ENCODE measurements at places on chromosomes 4 and X.

DNA sequence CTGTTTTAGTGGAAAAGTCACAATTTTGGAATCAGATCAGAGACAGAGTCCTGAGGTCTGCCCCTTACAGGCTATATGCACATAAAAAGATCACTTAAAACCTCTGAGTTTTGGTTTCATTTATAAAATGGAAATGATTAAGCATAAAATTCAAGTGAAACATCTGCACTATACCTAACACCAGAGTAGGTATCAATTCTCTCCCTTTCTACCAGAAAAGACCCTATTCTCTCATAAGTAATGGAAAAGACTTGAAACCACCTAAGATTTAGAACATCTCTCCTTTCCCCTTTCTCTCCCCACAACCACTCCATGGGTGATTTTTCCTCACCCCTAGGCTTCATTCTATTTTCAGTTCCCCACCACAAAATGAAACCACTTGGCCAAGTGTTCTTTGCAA, 907 bp downstream of the LHFPL1 start:
- no peak for DNase-seq

DNA sequence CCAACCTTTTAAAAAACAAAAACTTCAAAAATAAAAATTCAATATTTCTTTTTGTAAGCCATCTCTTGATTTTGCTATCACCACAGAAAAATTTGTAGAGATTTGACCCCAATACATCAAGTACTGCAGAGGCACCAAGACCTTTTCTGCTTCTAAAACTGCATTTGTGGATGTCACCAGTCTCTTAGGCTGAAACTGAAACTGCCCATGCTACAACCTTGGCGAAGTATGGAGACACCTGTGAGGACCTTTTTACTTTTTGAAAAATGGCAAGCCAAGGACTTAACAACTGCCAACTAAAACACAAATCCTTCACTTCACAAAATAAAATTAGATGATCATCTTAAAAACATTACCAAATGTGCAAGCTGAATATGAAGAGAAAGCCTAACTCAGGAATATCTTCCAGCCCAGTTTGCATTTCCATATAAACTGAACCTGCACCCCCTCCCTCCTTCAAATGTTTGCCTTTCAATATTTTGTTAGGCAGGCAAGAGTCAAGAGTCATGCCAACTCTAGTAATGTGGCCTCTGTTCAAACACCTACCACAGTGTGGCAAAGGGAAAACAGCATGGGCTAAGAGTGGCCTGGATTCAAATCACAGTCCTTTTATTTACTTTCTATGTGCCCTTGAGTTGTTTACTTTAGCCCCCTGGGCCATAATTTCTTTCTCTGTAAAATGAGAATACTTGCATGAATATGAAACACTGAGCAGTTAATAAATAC, 389.4 kb downstream of the OPHN1 start:
- DNase-seq = no peak

DNA sequence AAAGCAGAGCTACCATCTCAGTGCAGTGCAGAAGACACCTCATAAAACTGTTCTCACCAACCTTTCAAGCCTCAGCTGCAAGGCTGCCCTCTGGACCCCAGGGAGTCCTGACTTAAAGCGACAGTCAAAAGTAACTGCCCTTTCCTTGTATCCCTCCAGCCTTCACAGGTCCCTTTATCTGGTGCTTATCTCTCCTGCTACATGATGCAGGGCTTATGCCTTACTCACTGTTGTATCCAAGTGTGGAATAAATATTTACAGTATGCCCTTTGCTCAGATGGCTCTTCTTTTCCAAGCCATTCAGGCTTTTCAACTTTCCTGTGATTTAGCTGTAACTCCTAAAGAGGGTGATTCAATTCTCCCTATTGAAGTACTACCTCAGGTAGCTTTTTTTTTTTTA, 92.6 kb downstream of the KDR start:
- DNase-seq = no peak

GRCh38 chrX:71997320-71997719, 86.7 kb downstream of the NHSL2 start:
- DNase-seq = no peak

- DNase-seq = no peak
Observed at GRCh38 chrX:40449956-40450706, 130.6 kb upstream of the ATP6AP2 start.

- no peak for DNase-seq
Observed at GRCh38 chr4:158163941-158164767, 8.7 kb downstream of the GASK1B start.

DNA sequence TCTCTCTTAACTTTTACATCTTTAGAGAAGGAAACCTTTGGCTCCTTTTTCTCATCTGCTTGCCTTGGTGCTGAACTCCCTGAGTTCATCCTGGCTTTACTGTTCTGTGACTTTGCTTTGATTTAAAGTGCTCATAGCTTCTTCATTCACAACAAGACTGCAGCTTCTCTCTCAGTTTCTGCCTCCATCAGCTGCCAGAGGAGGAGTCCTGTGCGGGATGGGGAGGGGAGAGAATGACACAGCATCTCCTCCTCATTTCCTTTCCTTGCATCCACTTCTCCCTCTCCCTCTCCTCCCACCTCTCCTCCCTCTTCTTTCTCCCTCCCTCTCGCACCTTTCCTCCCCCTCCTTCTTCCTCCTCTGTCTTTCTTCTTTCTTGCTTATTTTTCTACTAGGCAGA, 42.0 kb downstream of the CBLL2 start:
- DNase-seq = no peak

GRCh38 chrX:2690856-2691542, at the start of gene CD99:
Gene CD99 (plus strand): TSS chrX:2691295. CDS start chrX:2691361, 66 bp downstream.
- DNase-seq = peak; percentile 82

DNA sequence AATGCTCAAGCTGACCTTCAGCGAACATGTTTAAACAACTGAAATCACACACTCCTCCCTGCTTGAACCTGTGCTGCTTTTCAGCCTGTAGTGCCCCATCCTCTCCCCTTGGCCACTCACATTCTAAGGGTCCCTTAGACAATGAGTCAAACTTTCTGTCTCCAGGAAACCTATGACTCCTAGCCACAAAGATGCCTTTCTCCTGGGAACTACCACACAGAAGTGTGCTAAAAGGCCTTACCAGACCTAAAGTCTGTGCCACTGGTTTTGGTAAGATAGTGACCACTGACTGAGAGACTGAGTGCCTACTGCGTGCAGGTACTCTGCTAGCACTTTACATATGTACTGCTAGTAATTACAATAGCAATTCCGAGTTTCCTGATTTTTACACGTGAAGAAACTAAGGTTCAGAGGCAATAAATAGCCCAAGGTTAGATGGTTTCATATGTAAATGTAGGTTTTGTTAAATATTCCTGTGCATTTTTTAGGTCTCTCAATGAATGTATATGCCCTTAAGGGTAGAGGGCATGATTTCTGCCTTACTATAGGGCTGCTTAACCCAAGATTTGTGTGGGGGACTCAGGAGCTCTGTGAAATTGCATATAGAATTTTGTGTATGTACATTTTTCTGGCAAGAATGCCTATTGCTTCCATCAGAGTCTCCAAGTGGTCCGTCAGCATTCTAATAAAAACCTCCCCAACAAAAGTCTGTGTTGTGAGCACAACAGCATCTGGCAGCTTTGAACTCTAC, 71.1 kb downstream of the NSG1 start:
- DNase-seq = no peak

DNA sequence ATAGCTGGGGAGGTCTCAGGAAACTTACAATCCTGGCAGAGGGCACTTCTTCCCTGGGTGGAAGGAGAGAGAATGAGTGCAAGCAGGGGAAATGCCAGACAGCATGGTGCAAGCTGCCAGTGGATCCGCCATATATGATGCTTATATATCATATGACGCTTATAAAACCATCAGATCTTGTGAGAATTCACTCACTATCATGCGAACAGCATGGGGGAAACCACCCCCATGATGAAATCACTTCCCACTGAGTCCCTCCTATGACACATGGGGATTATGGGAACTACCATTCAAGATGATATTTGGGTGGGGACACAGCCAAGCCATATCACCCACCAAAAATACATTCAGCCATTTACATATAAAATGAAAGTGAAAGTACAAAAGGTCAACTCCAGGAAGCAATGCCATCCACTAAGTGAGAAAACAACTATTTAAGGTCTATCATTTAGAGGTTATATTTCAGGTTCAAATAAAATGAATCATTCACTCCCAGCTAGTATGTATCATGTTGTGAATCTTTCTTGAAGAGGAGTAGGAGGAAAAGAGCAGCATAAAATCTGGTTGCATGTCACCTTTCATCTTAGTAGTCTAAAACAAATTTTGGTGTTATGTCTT, 20.3 kb upstream of the DYNLT3 start:
- no peak for DNase-seq

DNA sequence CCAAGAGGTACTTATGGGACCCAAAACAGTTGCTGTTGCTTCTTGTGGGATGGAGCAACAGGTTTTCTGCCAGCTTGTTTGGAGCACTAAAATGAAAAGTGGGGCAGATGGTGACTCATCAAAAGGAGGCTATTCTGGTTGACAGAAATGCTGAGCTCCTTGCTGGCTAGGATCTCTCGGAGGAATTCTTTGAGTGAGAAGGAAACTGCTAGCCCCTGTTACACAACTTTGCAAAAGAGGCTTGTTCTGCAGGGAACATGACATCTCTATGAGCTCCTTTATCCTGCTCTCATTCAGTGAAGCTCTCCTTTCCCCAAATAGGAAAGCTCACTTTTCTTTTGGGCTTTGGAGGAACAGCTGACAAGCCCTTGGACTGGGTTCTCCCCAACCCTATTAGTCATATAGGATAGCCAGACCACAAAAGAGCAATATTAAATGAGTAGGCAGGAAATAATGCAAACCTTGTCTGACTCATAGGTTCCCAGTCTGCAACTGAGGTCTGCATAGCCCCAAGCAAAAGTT, 108.3 kb downstream of the CDS1 start:
- DNase-seq = no peak

- DNase-seq = no peak
Observed at GRCh38 chr4:186760576-186760975, 36.9 kb upstream of the FAT1 start.

- DNase-seq = no peak
Observed at GRCh38 chr4:183409934-183410333, 34.5 kb upstream of the CDKN2AIP start.

GRCh38 chr4:52551487-52551886, 107.6 kb downstream of the USP46 start:
- DNase-seq = no peak

- no peak for DNase-seq
Observed at GRCh38 chrX:17842769-17843525, 18.2 kb downstream of the RAI2 start.

DNA sequence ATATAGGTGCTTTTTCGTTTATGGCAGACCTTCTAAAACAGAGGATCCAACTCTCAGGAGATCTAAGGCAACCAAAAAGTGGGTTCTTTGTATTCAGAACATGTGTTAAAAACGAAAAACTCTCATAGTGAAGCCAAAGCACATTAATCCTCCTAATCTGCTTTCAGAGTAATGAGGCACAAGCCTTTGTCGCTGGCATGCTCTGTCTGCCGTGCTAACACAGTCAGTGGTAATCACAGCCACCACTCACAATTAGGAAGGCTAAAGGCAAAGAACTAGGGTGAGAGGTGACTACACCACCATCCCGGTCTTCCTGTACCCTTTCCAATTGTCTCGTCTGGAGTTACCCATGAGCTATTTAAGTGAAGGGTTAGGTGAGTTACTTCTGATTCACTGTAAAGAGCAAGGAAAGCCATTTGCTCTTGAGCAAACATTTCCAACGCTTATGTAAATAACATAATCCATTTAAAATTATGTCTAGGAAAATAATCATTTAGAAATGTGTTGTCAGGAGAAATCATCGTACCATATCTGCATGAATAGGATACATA, 40.7 kb downstream of the NPY2R start:
- DNase-seq = no peak

DNA sequence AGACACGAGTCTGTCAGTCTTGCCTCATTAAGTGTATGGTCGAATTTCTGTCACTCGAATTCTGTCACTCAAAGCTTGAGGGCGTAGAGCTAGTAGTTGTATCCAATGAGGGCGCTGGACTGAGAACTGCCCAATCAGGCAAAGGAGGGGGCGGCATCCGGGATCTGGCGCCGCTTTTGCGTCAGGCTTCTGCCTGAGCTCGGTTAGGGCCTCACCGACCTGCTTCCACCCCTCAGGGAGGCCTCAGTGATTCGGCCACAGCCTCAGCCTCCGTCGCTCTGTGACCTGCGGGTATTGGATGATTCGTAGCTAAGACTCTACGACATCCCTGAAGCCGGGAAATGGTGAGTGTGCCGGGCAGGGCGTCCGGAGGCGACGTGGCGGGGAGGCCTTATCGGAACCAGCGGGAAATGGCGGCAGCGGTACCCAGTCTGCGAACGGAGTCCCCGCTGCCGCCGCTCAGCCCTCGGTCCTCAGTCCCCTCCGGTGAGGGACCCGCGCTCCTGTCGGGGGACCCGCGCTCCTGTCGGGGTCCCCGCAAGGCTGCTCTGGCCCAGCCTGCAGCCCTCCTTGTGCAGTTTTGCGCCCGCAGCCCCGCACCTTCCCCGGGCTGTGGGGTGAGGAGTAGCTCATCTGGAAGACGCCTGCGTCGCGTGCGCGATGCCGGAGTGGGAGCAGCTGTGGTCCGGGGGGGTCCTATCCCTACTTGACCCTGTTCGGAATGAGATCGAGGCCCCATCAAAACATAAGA, 88.3 kb downstream of the ZNF718 start:
- no peak for DNase-seq

DNA sequence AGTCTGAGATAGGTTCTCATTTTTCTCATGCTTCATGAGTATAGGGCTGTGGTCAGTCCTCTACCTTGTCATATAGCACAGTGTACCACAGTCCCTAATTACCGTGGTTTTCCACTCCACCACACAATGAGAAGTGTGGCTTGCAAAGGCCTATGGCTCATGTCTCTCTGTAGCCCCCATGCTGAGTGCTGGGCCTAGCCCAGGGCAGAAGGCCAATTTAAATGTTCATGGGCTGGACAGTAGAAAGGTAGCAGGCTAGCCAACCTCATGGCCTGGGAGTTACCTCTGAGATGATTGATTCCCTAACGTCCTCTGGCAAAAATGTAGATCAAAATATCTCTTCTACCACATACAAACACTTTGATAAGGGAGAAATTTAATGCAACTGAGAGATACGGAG, 222.5 kb downstream of the AFF2 start:
- no peak for DNase-seq

DNA sequence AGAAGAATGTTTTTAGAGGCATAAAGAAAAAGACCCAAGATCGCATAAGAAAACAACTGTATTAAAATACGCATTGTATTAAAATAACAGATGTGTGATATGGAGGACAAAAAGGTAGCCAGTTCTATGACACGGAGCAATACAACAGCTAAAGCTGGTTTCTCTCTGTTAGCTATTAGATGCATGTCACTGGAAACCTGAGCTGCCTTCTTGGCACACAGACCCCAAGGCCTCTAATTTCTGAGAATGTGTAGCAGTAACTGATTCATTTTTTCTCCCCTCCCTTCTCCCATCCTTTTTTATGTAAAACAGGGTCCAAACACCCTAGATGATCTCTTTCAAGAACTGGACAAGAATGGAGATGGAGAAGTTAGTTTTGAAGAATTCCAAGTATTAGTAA, 4.1 kb downstream of the S100G start:
- DNase-seq = no peak

GRCh38 chrX:69032601-69033000, 132.7 kb downstream of the PJA1 start:
- no peak for DNase-seq

GRCh38 chr4:106985830-106986229, 50.3 kb downstream of the DKK2 start:
- no peak for DNase-seq

- DNase-seq = no peak
Observed at GRCh38 chr4:100988876-100989275, 358.4 kb downstream of the PPP3CA start.

All from stimulated activated naive B cell treated with anti-CD40 and anti-IgM and Interleukin-4, amounts not matched to agents 10 μg/mL and 1 μg/mL and 100 μg/mL, for 72 hours (primary cell).